ENCODE measurements at places on chromosomes 7 and 10.

DNA sequence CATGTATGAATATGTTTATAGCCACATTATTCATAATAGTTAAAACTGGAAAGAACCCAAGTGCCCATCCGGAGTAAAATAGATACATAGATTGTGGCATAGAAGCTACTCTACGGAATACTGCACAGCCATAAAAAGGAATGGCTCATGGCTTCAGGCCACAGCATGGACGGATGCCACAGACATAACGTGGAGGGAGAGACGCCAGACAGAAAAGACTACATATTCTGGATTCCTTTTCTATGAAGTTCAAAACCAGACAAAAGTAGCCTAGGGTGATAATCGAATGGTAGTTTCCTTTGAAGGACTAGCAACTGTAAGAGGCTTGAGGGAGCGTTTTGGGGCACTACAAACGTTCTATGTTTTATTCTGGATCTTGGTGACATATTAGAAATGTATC is 58.9 kb upstream of the FOXI2 start:
- no peak for DNase-seq

DNA sequence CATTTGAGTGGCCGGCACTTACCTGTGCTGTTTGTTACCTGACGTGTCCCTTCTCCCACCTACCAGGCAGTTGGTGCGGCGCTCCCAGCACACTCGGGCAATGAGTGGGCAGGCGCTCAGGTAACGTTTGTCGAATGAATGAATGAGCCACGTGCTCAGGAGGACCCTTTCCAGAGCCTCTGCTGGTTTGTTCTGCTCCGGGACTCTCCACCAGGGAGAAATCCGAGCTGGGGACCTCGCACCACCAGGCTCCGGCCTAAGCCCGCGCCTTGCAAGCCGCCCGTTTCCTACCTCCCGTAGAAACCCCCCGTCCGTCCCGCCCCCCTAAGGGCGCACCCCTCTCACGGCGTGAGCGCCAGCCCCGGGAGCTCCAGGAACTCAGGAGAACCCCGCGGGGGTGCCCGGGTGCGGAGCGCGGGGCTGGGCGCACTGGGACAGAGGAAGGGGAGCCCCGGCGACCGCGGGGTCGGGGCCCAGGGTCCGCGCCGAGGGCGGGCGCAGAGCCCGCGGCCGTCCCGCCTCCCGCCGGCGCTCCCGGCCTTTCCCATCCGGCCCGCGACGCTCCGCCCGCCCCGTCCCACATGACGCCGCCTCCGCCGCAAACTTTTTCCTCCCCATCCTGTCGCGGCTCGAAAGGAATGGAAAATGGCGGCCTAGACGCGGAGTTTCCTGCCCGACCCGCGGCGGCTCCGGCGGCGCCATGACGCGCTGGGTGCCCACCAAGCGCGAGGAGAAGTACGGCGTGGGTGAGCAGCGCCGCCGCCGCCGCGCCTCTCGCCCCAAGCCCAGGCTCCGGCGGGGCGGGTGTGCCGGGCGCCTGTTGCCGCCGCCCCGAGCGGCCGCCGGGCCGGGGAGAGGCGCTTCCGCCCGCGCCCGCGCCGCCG is at the start of gene DOCK1:
TSS of gene DOCK1 (plus strand) at position 611 of the 884 bp plus-strand sequence. CDS start at position 701, 90 bp downstream.
- no peak for DNase-seq

DNA sequence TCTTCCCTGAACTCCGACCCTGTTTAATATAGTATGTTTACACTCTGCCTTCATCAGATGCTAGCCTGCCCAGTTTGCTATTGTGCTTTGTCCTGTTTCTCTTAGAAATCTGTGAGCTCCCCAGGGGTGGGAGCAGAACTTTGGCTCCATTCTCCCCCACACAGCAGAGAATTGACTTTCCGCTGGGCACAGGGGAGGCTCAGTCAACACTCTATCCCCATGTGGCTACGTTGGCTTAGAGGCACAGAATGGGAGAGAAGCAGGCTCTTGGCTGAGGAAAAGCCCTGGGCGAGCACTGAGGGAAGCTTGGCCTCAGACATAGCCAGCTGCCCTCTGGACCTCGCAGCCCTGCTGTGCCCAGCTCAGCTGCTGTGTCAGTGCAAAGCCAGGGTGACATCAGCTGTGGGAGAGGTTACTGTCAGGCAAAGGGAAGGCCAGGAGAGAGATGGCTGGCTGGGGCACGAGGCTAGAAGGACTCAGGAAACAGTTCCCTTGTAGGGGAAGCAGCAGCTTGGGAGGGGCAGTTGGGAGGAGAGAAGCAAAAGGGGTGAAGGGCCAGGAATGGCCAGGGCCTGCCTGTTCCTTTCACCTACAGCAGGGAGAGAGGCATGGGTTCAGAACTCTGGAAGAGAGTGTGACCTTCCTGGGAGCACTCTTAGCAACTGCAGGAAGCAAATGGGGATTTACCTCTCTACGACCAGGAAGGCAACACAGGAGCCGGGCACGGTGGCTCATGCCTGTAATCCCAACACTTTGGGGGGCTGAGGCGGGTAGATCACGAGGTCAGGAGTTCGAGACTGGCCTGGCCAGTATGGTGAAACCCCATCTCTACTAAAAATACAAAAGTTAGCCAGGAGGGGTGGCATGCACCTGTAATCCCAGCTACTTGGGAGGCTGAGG is 5.8 kb upstream of the SCD start:
- DNase-seq = no peak

DNA sequence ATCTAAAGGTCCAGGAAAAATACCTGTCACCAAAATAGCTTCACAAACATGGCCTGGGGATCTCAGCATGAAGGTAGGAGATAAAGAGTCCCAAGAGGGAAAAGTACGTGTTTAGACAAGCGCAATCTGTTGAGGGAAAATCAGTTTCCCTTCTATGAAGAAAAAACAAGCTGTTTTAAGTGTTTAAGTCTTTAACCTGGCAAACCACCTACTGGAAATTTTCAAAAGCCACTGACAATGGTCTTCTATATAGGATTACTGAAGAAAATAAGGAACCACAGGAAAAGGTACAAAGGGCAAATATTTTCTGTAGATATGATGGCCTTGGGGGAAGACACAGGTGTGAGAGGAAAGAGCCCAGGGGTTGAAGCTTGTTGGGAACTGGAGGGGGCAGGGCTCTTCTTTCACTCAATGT is 21.2 kb downstream of the ALDH18A1 start:
- no peak for DNase-seq

DNA sequence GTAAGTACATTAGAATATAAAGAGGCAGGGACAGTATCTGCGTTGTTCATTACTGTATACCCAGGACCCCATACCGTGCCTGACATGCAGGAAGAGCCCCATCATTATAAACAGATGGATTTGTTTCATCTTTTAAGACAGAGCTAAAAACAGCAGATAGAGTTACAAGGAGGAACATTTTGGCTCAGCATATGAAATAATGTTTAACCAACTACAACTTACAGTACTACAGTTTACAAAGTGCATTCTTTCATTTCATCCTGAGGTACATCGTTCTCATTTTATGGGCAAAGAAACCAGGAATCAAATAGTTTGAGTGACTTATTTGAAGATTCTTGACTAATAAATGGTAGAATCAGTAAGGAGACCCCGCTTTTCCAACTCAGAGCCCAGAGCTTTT is 38.1 kb upstream of the AGBL3 start:
- no peak for DNase-seq

DNA sequence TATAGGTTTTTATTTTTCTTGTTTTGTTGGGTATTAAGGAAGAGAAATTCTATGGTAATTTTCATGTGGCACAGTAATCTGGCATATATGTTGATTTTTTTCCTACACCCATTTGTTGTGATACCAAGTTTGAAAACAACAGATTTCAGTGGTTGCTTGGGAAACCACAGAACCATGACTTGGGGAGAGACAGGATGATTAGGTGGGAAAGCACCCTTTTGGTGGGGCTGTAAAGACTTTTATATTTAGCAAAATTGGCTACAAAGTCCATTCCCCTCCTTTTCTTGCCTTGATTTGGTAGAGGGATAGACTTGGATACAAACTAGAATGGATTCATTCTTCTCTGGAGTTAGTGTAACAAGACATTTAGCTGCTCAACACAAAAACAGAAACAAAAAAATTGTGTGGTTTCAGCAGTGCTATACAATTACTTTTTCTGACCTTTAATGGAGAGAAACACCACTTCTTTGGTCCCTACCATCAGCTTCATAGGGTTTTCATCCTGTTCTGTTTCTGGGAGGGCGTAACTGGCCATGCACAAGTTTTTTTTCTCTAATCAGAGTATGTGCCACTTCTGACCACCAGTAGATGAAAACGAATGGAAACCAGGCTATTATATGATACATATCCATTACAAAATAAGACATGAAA is 52.7 kb downstream of the FIGNL1 start:
- DNase-seq = no peak
